ENCODE measurements at places on chromosomes 5 and 9.
A peak's percentile ranks its signal among the peaks of the same experiment; 100 is the strongest.

- DNase-seq, result no peak
Measured at GRCh38 chr5:127517110-127517479, 345 bp upstream of the PRRC1 start.

DNA sequence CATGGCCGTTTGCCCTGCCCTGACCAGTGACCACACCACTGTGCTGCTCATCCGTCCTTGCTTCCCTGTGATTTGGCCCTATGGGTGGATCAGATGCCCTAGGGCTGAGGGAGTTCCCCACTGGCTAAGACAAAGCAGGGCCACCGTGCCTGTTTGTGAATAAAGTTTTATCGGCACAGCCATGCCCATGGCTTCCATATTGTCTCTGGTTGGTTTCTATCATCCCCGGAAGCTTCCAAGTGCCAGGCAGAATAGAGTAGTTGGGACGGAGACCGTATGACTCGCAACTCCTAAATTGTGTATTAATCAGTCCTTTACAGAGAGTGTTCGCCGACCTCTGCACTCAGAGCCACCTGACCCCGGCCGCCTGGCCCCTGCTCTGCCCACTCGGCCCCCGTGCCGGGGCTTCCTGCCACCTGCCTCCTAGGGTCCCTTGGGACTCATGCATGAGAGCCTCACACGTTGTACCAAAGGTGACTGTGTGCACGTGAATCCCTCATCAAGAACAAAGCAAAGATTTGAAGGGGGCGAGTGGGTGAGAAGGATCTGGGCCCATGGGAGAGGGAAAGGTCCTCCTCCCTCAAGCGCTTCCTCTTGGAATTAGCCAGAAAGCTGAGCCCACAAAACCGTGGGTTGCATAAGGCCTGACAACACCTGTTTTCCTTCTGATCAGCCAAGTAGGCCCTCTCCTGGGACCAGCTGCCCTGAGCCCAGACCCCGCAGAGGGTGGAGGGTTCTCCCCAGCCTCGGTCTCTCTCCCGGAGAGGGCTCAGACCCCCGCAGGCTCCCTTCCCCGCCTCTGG, 11.7 kb upstream of the FCN2 start:
- no peak for DNase-seq

DNA sequence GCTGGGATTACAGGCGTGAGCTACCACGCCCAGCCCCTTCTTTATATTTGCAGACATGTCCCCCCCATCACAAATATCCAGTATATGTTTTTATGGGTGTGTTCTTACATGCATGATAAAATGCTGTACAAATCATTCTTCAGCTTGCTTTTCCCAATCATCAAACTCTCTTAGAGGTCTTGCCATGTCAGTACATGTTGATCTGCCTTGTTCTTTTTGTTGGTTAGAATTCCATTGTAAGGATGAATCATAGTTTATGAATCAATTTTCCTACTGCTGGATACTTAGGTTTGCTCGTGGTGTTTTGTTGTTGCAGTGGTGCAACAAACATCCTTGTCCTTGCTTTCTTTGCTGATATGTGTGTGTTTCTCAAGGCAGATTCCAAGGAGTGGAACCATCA, 79.9 kb upstream of the NEURL1B start:
- no peak for DNase-seq

DNA sequence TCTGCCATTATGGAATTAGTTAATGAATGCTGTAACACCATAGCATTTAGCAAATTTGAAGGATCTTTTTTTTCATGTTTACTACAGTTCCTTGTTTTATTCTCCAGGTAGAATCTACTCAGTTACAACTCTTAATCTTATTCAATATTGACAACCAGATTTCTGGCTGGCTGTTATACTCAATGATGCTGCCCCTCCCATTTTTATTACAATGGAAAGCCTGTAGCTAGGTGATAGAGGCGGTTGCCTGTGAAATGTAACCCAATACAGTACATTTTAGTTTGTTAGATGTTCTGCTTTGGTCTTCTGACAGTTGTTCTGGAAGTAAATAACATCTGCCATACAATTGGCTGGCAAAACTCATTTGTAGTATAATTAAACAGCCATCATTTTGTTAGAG, 294.2 kb downstream of the DMRTA1 start:
- DNase-seq, result no peak

DNA sequence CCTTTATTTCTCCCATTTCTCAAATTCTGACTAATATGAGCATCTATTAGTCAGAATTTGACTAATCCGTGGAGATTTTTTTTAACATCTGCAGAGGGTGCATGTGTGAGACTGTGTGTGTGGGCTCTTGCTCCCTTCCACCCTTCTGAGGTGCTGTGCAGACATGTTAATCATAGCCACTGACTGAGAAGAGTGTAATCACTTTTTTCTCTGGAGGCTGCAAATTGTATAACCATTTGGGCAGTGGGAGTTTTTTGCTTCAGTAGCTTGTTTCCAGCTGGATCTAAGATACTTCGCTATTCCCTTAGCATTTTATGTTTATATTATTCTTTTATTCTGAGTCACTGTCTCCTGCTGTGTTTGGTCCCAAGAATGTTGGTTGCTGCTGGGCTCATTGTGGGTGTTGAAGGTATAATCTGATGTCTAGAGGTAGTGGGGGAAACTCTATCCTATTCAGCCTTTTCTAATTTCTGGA, 66.2 kb downstream of the ARHGEF28 start:
- DNase-seq, result no peak

DNA sequence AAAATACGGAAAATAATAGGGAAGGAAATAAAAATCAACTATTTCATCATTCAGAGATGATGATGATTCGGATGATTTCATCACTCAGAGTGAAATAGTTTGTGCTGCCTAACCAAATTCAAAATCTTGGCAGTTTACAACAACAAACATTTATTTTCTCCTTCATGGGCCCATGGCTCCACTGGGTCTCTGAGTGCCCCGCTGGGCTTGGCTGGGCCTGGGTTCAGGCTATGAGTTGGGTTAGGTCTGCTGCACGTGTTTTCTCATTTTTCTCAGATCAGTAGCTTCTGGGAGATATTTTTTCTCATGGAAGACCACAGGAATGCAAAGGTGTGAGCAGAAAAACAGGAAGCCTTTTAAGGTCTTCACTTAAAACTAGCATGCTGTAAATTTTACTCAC, 24.0 kb upstream of the F2RL1 start:
- no peak for DNase-seq

- DNase-seq, result no peak
Measured at GRCh38 chr5:173644673-173645436, 28.4 kb upstream of the BOD1 start.

- DNase-seq, result no peak
Measured at GRCh38 chr5:35799753-35800152, 56.9 kb upstream of the IL7R start.

- no peak for DNase-seq
Measured at GRCh38 chr9:97636903-97637302, 3.3 kb downstream of the NCBP1 start.

- no peak for DNase-seq
Measured at GRCh38 chr9:133715295-133715865, 22.8 kb downstream of the SARDH start.

DNA sequence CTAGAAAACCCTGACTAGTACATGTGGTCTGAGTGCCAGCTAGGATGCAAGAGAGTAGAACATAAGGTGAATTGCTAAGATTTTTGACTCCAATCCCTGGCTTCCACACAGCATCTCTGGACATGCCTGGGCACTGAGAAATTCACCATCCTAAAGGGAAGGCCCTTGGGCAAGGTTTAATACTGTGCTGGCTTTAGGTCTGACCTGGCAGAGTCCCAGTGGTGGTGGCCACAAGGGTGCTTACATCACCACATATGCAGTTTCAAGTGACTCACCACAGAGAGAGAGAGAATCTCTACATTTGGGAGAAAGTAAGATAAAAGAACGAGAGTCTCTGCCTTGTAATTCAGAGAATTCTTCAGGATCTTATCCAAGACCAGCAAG, 661.6 kb upstream of the C9orf72 start:
- no peak for DNase-seq

GRCh38 chr9:98409719-98410118, 154.3 kb upstream of the TBC1D2 start:
- no peak for DNase-seq

DNA sequence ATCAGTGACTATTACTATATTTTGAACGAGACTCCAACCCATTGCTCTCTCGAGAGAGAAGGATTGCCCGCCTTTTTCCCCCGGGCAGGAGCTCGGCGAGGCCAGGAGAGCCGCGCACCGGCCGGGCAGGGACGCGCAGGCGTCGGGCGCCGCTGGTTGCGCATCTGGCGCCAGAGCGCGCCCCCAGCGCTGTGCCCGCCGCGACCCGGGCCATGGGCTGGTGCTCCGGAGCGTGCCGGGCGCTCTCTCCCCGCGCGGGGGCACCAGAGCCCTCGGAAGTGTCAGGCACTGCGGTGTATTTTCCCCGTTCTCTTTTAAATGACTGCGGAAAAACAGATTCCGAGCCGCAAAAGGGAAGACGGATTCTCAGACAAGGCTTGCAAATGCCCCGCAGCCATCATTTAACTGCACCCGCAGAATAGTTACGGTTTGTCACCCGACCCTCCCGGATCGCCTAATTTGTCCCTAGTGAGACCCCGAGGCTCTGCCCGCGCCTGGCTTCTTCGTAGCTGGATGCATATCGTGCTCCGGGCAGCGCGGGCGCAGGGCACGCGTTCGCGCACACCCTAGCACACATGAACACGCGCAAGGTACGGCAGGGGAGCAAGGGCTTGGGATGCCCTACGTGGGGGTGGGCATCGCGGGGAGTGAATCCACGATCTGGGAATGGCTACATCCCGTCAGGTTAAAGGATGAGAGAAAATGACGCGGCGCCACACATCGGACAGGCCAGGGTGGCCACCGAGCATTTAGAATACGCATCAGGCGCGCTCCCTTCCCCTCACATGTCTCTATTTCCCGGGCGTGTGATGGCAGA, 1.1 kb upstream of the NTRK2 start:
- DNase-seq, result peak; percentile 43

- DNase-seq, result no peak
Measured at GRCh38 chr5:36392818-36393217, 91.1 kb upstream of the RANBP3L start.

- no peak for DNase-seq
Measured at GRCh38 chr9:98565152-98566135, 143.3 kb downstream of the GABBR2 start.

- DNase-seq, result no peak
Measured at GRCh38 chr5:87588316-87588715, 175.6 kb upstream of the CCNH start.

GRCh38 chr5:135599421-135600151, 20.8 kb upstream of the CXCL14 start:
- no peak for DNase-seq

- no peak for DNase-seq
Measured at GRCh38 chr5:151577566-151577965, 13.6 kb downstream of the FAT2 start.

DNA sequence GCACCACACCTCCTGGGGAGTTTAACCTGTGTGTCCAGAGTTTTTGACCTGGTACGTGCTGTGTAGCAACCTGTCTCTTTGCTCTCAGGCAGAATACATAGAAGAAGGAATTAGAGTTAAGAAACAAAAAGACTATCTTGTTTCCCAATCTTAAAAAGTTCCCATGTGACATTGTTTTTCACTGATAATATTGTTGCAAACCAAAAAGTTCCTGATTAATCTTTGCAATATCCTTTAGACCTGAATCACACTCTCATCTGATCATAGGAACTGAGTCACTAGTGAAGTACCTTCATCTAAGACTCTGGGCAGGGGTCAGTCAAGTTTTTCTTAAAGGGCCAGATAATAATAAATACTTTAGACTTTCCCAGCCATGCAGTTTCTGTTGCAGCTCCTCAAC, 35.1 kb downstream of the BASP1 start:
- DNase-seq, result no peak

GRCh38 chr5:69331528-69332445, 814 bp downstream of the CCDC125 start:
- peak; percentile 54 for DNase-seq

- DNase-seq, result no peak
Measured at GRCh38 chr9:110691002-110691549, 22.5 kb downstream of the MUSK start.

DNA sequence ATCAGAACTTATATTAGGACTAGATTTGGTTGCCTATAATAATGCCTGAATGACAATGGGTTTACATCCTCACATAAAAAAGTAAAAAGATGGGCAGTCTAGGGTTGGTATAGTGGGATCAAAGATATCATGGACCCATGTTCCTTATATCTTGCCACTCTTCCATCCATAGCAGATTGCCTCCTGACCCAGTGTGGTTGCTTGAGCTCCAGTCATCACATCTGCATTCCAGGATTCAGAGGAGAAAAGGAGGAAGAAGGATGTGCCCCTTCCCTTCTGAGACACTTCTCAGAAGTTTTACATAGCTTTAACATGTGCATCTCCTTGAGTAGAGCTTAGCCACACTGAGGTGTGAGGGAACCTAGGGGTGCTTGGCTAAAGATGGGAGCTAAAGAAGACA, 22.9 kb downstream of the RALGPS1 start:
- no peak for DNase-seq

GRCh38 chr5:64606926-64607325, 83.4 kb upstream of the SHISAL2B start:
- no peak for DNase-seq

- DNase-seq, result no peak
Measured at GRCh38 chr5:40227931-40228330, 451.8 kb upstream of the PTGER4 start.

- no peak for DNase-seq
Measured at GRCh38 chr9:130023144-130023787, 19.7 kb downstream of the FNBP1 start.

GRCh38 chr5:66958201-66958979, 238.2 kb downstream of the CD180 start:
- no peak for DNase-seq

DNA sequence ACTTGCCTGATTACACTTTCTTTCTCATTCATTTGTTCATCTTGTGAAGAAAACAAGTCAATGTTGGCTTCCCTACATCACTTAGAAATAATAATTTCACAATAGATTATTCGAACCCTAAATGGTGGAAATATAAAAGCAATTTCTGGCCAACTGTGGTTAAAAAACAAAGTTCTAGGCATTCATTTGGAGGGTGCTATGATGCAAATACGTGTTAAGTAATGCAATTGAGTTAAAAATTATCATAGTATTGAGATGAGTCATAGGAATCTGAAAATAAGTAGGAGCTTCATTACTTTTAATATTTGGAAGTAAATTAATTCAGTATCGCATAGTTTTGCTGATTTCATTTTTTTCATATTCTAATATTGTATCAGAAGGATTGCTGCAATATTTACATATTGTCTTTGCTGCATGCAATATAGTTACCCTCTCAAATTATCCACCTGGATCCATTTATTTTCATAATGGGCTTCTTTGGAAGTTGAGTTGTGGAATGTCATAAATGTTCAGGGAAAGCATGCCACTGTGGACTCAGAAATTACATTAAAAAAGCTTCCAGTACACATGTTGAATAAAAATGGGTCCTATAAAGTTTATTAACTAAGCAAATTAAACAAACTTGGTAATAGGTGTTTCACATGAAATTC, 647.7 kb upstream of the WWC1 start:
- DNase-seq, result no peak

DNA sequence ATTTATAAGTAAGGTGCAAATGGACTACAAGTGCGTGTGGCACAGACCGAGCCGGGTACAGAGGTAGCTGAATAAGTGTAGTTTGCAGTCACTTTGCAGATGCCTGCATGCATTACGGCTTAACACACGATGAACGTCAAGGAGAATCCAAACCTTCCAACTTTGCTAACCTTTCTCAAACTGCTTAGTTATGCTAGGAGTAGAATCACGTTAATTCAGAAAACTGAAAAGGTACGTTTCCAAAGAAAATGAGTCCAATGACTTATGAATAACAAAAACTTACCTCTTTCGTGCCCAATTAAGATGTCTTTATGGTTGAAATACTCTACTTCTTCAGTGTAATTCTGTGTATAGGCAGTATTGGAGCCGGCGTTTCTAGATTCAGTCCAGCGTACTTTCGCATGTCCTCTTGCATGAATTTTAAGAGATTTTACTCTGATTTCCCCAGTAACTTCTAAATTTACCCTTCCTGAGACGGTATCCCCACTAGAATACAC, 539 bp downstream of the ARRDC3 start:
- no peak for DNase-seq
